ENCODE measurements at places on chromosomes 1 and 21.

DNA sequence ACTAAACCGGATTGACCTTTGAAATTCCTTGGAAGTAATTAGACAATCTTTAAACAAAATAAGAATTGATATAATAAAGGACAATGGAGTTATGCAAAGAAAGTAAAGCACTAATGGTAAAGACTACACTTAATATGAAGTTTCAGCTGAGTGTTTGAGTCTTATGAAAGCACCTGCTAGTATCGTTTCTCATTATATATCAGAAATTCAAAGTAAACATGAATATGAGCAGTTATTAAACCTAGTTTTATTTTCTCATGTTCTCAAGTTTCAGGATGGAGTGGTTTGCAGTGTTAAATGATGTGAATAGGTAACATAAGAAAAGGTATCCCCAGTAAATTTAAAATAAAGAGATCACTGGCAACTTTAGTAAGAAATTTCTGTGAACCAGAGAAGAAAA lies 188.6 kb downstream of the ZP4 start:
- no peak for DNase-seq

DNA sequence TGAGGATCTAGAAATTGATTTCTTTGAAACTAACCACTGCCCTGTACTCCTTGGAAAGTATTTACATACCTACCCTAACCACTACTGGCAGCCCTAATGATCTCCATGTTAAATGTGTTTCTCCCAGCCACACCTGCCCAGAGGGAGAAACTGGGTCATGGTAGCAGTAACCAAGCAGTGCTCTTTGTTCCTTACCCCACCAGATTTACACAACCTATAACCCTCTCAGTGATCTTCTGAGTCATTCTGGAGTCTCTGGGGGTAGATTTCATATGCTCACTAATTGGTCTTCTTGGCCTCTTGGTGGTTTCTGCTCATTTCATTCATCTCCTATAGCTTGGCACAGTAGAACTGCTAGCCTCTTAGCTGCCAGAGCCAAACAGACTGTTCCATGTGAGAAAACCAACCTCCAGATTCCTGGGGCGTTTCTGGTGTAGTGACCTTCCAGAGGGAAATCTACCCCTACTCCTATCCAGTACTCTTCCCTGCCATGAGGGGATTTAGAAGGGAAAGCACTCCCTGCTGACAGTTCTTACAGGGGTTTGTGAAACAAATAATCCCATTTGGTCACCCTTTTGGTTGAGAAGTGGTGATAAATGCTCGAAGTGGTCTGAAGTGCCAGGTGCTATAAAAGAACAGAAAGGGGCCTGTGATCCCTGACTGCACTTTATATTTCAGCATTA lies 36.2 kb upstream of the LRIG2 start:
- no peak for DNase-seq

DNA sequence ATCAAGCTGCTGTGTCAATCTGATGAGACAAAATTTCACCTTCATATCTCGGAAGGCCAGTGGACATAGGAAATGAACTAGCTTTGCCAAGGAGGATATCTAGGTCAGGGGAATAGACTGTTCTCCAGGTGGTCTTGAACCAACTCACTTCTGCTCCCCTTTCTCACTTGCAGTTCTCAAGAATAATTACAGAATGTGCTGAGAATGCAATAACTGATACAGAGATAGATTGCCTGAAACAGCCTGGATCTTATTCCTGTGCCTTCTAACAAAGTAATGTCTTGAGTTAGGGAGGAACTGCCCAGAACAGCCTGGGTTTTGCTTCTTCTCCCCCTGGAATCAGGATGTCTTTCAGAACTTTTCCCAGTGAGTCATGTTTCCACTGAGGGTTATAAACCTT lies 636.7 kb downstream of the KCNT2 start:
- no peak for DNase-seq

DNA sequence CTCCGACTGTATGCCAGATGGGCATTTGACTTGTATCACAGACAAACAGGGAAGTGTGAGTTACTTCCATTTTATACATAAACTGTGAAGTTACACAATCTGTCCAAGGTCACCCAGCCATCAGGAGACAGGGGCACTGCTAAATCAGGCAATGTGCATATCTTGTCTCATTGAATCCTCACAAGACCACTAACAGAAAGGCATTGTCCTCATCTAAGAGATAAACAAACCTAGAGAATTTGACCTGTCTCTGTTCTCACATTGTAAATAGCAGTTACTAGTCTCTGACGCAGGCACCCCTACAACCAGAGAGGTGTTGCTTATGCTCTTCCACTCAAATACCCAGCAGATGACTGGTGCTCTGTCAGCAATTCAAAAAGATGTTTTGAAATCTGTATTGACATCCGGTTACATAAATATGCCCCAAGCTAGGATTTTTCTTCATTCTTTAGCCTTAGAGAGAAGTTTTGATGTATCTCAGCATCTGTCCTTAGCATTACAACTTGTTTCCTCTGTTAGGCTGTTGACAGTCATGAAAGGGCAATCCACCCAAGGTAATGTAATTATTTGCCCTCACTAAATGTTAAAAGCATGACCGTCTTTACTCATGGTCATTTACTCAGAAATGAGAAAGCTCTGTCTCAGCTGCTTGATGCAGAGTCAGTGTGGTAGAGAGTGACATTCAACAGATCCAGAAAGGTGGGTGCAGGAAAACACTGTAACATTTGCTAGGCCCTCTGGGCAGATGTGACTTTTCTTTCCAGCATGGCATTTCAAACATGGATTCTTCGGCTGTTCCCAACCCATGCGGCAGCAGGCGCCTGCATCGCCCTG lies 51.9 kb upstream of the ZNF326 start:
- no peak for DNase-seq

DNA sequence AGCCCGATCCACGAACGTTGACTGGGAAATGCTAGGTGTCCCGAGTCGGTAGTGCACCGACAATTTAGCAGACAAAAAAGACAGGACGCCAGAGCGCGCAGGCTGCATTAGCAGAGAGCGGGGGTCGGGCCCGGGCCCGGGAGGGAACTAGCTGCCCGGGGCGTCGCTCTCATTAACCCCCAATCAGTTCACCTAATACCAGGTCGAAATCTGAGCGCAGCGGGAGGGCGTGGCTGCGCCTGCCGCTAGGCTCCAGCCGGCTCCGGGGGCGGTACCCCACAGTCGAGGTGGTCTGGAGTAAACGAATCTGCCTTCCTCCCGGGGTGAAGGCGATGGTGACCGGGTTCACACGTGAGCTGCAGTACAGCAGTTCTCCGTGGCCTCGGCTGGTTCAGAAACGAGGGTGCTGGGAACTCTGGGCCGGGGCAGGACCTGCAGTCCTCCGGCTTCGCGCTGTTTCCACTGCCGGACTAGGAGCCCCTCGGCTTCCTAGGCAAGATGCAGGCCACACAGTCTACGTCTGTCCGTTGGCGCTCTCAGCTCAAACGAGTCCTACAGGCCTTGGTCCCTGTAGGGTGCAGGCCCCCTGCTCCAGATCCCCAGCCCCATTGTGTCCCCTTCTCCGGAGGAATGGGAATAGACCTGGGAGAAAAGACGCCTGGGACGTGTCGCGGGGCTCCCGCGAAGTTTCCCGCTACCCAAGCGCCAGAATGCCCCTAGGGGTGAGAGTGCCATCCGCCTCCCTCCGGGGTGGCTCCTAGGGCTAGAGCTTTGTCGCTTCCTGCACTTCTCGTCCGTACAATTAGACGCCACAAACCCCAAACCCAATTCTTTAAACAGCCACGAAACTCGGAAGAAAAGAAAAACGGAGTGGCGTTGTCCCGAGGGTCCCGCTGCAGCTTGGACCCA lies 2.0 kb downstream of the GFI1 start:
- DNase-seq, result no peak

- no peak for DNase-seq
Measured at GRCh38 chr1:197914510-197914909, 2.7 kb upstream of the LHX9 start.

GRCh38 chr1:94884106-94884505 lies 42.8 kb downstream of the CNN3 start:
- DNase-seq, result peak; percentile 37

DNA sequence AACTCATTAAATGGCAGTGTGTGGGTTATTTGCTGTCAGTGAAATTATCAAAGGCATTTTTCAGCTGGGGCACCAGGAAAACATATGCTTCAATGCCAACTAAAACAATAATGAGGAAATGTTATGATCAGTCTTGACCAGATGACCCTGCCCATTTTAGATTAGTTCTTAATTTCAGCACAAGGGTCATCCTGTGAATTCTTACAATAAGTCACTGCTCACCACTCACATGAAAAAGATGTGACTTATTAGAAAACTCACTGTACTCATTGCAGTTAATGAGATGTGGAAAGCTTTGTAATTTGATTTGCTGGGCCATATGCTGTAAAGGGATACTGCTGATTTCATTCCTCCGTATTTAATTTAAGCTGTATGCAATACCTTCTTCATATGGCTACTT lies 178.5 kb upstream of the LMO4 start:
- DNase-seq, result no peak

DNA sequence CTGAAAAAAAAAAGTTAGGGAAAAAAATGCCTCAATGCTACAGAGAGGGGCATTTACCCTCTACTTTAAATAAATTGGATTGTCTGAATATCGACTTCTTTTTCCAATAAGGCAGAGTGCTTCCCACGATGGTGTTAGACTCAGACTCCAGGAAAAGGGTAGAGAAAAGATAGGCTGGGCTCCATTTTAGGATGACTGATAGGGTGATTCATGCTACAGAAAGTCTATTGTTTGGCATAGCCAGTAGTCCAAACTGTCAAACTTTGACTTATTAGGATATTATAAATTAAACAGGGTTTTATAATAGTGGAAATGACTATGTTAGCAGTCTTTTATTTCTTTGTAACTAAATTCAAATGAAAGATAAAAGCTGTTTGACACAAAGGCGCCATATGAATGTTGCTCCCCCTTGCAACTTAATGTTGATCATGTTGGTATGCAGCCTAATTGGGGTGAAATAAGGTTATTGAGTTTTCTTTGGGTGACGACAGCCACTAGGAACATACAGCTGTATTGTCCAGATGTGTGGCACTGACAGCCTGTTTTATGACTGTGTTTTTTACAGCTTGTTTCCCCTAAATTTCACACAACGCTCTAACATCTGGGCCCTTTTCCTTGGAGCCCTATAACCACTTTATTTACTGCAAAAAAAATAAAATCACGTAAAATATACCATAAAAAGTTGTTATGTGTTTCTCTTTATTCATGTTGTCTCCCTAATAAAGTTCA lies 69.3 kb downstream of the SPAG17 start:
- DNase-seq, result no peak

DNA sequence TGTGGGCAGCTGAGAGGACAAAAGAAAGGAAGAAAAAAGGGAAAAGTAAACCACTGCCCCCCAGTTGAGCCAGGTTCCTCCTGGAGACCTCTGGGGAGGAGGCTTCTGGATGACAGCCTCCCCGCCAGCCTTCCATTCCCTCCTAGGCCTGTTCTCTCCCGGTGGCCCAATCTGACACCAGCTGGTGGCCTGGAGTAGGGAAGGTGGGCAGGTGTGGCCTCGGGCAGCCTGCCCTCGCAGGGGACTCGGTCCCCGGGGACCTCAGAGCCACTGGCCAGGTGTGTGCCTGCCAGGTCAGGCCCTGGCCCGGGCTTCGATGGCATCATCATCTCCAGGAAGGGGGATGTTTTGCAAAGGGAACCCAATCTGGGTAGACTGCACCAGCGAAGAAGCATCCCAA lies 159.0 kb downstream of the CASZ1 start:
- DNase-seq, result no peak

GRCh38 chr1:66276218-66276617 lies 257.7 kb upstream of the SGIP1 start:
- DNase-seq, result no peak

DNA sequence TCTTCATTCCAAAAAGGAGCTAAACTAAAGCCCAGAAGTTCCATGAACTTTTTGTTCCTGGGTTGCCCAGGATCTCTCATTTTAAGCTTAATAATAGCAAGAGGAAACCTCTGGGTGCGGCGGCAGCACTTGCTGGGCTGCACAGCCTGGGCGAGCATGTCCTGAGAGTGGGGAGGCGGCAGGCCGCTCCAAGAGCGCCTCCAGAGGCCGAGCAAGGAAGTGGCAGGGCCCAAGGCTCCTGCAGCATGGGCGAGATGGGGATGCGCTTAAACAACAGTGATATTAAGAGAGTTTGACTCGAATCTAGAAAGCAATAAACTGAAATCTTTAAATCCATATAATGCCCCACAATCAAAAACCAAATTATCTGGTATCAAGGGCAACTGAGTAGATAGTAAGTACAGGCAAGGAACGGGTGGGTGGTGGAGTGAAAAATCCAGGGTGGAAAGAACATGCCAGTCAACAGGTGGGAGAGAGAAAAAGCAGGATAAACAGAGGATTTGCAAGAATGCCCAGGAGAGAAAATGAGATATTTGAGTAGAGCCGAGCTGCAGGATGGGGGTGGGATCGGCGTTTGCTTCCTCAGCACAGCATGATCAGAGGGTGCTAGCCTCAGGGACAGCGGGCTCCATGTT lies 14.1 kb upstream of the TNR start:
- DNase-seq, result peak; percentile 48

DNA sequence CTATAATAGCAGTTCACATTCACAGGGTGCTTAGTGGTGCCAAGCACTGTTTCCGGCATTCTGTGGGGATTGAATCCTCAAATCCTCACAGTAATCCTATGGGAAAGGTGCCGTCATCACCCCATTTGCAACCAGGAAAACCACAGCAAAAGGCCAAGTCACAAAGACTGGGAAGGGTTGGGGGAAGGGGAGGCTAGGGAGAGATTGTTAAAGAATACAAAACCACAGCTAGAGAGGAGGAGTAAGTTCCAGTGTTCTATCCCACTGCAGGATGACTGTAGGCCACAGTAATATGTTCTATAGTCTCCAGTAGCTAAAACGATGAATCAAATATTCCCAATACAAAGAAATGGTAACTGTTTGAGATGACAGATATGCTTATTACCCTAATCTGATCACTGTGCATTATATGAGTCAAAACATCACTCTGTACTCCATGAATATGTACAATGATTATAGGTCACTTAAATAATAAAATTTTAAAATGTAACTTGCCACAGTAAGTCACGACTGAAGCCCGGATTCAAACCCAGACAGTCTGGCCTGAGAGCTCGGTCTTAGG lies 256.8 kb downstream of the TOMM20 start:
- DNase-seq, result no peak

GRCh38 chr1:222970711-222971110 lies 155.9 kb downstream of the DISP1 start:
- no peak for DNase-seq

DNA sequence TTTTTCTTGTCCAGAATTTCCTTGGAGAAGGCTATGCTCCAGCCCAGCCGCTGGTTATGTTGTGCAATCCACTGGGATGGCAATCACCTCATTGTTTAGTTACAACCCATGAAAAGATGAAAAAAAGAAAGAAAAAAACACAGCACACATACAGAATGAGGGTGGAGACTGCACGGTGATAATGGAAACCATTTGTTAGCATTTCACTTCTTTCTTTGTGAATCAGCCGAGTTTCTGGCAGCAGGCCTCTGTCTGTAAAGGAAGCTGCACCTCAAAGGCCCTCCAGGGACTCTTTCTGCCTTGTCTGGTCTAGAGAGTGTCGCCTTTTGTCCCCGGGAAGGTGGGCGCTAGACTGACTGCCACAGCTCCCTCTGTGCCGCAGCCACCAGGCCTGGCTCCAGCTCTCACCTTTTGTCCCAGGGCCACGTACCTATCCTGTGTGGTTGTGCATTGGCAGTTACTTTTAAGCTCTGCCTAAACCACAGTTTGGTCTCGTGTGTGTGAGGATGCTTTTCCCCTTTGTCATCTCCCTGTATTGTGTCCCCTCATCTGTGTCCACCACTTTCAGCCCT lies 35.6 kb downstream of the NGF start:
- DNase-seq, result no peak

- no peak for DNase-seq
Measured at GRCh38 chr1:31434101-31434871, 21.3 kb downstream of the SERINC2 start.
